Astrocyte (in vitro differentiated cells and primary cell): ENCODE measurements at places on chromosomes 16 and 17. TPM values are rescaled to one million over a fixed set of nuclear protein-coding genes. Genes with fewer than 3 reads are reported as not detected.

GRCh38 chr16:13906168-13907089, 13.5 kb upstream of the ERCC4 start:
- no peak for DNase-seq
- no peaks in the 10 kb centered on the region for H3K4me1 ChIP-seq
- no peak overlapping the region for H3K27ac ChIP-seq
- H3K27me3 ChIP-seq = no peaks in the 10 kb centered on the region
- H3K4me3 ChIP-seq = no peak overlapping the region

DNA sequence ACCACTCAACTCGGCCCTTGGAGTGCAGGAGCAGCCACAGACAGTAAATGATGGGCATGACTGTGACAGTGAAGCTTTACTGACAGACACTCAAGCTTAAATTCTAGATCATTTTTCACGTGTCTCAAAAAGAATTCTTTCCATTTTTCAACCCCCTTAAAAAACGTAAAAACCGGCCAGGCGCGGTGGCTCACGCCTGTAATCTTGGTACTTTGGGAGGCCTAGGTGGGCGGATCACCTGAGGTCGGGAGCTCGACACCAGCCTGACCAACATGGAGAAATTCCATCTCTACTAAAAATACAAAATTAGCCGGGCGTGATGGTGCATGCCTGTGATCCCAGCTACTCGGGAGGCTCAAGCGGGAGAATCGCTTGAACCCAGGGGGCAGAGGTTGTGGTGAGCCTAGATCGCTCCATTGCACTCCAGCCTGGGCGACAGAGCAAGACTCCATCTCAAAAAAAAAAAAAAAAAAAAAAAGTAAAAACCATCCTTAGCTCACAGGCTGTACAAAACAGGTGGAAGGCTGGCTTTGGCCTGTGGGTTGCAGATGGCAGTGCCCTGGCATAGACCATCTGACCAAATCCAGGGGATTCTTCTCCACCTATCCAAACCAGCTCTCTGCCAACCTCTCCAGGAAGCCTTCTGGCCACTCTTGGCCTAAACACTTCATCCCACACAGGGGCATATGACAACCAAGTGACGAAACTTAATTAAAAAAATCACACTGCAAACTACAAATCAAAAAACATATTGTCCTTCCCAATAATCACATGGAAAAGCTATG, 18.3 kb downstream of the TBC1D16 start:
- H3K27me3 ChIP-seq = no peaks in the 10 kb centered on the region
- no peak overlapping the region for H3K27ac ChIP-seq
- H3K4me1 ChIP-seq = no peaks in the 10 kb centered on the region
- no peaks in the 10 kb centered on the region for H3K36me3 ChIP-seq

The EVPLL gene
- not detected in 2 replicates for total RNA-seq

The MYH13 gene
- not detected in 2 replicates for total RNA-seq

The ITGAL gene
- total RNA-seq = 0.23 TPM in 1 of 2 replicates, not detected in the other
